ENCODE measurements at places on chromosomes 4 and X.

DNA sequence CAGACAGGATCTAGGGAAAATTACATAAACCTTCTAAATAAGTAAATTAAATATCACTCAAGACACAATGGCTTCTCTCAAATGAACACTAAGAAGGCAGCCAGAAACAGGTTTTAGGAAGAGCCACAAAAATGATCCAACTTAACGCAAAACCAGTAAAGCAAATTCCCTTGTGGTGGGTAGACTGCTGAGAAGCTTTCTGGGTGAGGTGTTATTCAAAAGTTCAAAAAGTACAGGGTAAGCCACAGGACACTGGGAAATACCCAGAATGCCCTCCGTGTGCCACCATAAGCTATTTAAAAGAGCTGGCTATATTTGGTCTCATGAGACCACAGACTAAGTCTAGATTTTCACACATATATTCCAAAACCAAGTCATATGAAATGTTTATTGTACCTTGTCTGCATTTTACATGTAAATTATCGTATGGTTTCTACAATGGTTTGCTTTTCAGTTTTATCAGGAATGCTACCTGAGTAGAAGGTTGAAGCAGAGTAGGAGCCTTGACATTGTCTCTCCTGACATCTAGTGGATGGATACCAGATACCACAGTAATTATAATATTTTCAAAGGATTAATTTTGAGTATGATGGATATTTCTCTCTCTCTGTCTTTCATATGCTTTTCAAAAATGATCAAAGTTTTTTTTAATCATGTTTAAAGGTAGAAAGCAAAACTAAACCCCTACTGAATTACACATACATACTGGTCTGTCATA, 109.3 kb upstream of the KLHL13 start:
- peak; percentile 1 for DNase-seq

DNA sequence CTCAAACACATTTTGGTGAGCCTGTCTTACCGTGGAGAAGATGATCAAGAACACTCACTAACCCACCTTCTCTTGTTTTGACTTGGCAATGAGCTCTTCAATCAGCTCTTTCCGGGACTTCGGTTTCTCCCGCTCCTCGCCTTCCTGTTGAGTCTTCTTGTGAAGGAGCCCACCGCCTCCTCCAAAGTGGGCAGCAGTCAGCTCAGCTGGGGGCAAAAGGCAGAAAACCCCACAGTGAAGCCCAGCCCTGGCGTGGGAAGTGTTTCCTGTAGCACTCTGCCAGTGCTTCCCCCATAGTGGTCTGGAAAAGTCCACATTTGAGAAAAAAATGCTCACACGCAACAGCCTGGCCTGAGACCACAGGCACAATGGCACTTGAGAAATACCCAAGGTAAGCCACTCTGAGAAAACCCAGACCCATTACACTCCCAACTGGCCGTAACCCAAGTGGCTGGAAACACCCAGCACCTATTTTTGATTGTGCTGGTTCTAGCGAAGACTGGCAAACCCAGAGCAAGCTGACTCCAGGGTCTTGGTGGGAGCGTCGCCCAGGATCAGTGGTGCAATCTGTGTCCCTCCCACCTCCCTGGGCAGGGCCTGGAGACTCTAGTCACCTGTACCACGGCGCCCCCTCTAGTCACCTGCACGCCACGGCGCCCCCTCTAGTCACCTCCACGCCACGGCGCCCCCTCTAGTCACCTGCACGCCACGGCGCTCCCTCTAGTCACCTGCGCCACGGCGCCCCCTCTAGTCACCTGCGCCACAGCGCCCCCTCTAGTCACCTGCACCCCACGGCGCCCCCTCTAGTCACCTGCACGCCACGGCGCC, 8.6 kb downstream of the NOP14 start:
- DNase-seq: peak; percentile 87

- no peak for DNase-seq
These were observed 131.0 kb downstream of the PDS5A start for GRCh38 chr4:39846705-39847104.

GRCh38 chr4:3880615-3881120, 114.5 kb downstream of the ADRA2C start:
- DNase-seq: peak; percentile 82

GRCh38 chrX:49191574-49192011, 5.4 kb upstream of the PRICKLE3 start:
- DNase-seq: peak; percentile 56

DNA sequence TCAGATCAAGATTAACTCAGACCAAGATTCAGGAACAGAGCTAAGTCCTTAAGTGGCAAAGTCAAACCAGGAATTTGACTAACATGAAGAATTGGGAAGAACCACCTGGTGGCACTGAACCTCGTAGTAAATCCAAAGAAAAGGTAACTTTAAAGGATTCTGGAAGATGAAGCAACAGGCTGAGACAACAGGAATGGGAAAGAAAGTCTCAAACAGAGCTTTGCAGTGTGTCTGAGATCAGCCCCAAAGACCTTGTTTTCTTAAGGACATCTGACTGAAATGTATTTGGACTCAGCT, 126.1 kb downstream of the ASB9 start:
- DNase-seq: no peak

- DNase-seq: no peak
These were observed 97.6 kb downstream of the CPE start for GRCh38 chr4:165476214-165477098.

DNA sequence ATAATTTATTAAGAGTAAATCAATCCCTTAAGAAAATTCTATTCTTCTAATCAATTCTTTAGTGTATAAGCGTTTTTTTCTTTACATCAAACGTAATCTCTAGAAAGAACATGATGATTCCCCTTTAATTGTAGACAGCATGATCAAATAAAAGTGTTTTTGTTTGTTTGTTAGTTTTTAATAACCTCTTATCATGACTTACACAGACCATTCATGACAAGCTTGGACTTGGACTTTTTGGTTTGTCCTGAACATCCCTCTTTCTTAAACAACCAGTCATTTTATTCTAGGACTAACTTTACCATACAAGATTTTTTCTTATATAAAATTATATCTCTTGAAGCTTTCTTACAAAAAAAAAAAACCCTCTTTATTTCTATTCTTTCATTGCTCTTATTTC, 344.6 kb upstream of the SPOCK3 start:
- no peak for DNase-seq

DNA sequence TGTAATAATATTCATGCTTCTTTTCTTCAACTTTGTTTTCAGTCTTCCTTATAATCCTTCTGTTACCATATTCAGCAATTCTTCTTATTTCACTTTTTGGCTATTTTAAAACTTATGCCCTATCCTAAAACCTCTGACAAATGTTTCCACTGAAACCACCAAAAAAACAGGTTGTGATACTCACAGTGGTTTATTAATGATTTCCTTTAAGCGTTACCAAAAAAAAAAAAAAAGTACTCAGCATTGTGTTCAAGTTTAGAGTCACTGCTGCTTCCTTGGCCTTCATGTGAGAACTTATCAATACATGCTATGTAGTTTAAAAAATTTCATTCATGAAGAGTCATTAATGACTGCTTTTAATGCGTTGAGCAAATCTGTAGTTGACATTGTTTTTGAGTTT, 35.4 kb upstream of the UGT2A3 start:
- DNase-seq: no peak

GRCh38 chr4:2299794-2300193, 37.9 kb upstream of the MXD4 start:
- DNase-seq: no peak

- DNase-seq: no peak
These were observed 1.1 kb upstream of the LIN54 start for GRCh38 chr4:83011689-83012199.

- DNase-seq: no peak
These were observed 1.7 kb upstream of the AFAP1 start for GRCh38 chr4:7941111-7941964.

DNA sequence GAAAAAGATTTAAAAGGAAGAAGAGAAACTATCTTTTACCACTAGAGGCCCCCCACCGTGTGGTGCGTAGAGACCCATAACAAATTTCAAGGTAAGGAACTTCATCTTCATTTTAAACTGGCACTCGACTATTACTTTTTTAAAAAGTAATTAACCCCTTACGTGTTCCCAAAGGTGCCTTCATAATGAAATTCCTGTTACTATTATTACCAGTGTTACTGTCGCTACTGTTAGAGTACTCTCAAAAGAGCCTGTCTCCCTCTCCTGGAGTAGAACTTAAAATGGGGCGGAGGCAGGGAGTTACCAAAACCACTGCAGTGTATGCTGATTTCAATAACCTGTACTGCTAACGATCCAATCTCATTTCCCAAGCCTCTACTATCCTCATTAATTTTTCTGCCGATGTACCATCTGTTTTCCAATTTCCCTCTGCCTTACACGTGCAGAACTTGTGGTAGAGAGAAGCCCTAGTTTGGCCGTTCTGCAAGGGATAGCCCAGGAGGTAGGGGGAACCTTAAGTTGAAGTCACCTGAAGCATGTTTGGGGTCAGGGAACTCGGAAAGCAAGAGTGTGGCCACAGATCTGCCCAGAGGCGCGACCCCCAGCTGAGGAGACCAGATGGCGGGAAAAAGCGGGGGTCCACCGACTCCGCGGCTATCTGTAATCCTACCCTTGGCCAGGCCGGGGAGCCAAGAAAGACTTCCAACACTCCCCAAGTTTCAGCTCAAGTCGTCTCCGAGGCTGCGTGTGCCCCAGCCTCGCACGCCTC, 720 bp upstream of the STK26 start:
- DNase-seq: peak; percentile 32

DNA sequence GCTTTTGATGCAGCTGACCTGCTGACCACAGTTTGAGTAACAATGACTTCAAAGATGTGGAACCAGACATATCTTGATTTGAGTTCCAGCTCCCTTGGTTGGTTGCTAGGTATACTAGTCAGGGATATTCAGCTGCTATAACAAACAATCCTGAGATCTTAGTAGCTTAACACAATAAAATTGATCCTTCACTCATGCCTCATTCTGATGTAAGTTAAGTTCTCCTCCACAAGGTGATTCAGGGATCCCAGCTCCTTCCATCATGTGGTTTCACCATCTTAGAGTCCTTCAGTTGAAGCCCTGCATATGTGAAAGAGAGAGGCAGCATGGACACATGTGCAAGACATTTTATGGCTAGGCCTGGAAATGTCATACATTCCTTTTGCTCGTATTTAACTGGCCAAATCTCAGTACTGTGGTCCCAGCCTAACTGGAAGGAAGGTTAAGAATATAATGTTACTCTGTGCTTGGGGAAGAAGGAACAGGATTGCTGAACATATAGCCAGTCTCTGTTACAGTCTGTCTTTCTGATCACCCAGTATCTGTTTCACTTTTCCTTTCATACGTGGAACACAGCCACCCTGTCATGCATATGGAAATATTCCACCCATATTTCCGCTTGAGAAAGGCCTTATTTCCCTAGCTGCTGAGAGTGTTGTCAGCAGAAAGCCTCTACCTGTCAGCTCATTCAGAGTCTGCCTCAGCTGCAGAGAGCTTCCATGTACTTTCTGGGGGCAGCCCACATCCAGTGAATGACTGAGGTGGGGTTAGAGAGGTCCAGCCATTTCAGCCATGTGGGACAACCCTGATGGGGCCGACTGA, 7.1 kb downstream of the SMIM9 start:
- no peak for DNase-seq

- no peak for DNase-seq
These were observed 2268.3 kb downstream of the ARAP2 start for GRCh38 chr4:33975995-33976394.

DNA sequence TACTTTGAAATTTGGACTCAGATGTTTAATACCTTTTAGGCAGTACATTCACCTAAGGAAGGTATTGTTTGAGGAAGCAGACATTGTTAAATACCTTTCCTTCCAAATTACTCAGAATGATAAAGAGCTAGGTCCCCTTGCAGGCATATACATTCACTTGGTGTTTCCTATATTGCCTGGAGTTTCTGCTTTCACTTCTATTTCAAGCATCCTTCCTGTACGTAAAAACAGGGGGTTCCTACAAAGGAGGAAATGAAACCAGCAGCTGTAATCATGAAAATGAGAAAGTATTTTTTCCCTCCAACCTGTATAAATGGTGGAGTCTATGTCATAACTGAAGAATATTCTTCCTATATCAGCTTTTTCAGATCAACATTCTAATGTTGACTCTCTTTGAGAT, 90.4 kb upstream of the RASGEF1B start:
- DNase-seq: no peak

- no peak for DNase-seq
These were observed 142.9 kb upstream of the MBNL3 start for GRCh38 chrX:132631579-132632232.

DNA sequence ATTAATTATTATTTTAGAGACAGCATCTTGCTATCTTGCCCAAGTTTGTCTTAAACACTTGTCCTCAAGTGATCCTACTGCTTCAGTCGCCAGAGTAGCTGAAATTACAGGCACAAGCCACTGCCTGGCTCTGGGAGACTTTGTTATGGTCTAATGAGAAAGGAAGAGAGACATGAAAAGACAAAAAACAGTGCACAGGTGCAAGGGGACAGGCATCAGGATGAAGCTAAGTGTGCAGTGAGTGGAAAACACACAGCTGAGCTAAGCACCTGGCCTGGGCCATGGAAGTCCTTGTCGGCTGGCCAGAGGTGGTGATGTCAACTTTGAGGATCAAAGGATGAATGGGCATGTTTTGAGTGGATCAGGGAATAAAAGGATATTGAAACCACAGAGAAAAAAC, 102.7 kb downstream of the HS3ST1 start:
- DNase-seq: no peak

- no peak for DNase-seq
These were observed 6.4 kb downstream of the TRIML1 start for GRCh38 chr4:188145601-188146000.

DNA sequence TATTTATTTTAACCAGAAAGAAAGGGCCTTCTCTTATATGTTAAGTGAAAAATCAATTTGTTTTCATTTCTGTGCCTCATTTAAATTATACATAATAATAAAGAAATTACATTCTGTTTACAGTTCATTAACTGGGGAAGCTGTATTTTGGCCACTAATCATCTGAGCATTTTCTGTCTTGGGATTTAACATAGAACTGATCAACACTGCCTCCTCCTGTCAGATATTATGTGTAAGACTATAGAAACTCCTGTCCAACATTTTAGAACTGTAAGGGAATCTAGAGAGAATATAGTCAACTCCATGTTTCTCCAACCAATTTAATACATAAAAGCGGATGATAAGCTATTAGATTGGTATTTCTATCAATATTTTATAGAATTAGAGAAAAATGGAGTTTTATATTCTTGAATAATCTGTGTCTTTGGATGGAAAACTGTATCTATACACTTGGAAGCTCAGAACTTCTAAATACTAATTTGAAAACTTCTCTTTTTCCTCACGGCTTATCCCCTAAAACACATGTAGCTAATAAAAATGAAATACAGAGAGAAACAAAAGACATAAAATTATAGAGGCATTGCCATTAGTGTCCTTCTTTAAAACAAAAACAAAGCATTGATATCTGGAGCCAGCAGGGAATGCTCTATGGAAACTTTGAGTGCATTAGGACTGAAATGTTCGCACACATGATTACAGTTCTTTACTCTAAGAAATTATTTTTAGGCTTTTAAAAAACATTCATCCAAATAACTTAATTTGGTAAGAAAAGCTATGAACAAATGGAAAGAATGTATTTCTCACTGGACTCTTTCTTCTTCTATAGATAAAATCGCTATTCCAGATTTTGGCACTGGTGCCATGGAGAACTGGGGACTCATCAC, 33.1 kb downstream of the ENPEP start:
- DNase-seq: no peak

- no peak for DNase-seq
These were observed 78.5 kb downstream of the APBB2 start for GRCh38 chr4:41135801-41136200.

Measured in activated CD8-positive, alpha-beta T cell treated with anti-CD3 and anti-CD28 coated beads for 36 hours (primary cell).